ENCODE measurements at places on chromosomes 11 and 22.

DNA sequence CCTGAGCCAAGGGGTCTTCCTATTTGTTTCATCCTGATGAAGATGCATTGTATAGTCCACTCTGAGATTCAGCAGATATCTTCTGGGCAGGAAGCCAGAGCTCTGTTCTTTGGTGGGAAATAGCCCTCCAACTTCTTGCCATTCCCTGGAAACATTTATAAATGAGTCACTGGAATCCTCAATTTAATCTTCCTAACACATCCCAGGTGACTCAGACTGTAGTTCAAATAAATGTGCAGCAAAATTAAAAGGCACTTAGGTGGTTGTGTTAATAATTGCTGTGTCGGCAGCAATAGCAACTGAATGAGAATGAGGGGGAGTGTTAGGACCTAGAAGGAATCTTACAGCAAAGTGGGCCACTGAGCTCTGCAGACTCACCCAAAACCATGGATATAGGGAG lies 108.6 kb downstream of the INSC start:
- DNase-seq, result no peak

DNA sequence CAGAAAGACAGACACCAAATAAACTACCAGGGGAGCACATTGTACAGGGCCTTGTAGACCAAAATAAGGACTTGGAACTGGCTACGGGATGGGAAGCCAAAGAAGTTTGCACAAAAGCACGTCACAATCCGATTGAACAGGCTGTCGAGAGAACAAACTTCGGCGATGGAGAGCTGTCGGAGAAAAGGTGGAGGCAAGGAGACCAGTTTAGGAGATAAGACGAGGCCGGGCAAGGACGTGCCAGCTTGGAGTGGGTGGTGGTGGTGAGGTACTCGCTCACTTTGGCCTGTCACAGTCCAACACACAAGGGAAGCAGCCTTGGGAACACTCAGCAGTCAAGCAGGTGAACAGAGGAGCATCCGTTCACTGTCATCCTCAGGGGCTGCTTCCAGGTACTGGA lies 19.0 kb downstream of the APOL5 start:
- DNase-seq, result no peak

DNA sequence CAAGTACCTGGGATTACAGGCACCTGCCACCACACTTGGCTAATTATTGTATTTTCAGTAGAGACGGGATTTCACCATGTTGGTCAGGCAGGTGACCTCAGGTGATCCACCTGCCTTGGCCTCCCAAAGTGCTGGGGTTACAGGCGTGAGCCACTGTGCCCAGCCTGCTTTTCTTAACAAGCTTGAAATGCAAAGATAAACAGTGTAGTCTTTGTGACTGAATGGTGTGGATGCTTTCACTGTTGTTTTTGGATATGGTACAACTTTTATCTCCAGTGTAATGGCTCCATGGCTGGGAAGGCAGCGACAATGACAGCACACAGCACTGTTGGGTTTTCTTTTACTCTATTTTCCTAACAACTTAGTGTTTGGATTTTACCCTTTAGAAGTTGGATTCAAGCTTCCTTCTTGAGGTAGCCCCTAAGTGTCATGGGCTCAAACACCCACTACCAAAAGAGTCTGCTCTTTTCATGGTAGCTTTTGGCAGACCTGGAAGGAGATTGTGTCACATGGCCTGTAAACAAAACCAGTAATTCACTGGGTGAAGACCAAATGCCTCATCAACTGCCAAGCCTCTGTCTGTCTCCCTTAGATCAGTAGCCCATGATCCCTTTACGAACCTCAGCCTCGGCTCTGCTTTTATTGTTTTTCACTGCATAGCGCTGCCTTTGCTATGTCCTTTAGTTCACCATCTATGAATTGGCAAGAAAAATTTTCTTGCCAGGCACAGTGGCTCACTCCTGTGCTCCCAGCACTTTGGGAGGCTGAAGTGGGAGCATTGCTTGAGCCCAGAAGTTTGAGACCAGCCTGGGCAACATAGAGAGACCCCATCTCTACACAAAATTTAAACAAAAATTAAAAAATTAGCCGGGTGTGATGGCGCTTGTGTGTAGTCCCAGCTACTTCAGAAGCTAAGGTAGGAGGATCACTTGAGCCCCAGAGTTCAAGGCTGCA lies 6.4 kb downstream of the VPS51 start:
- no peak for DNase-seq

- no peak for DNase-seq
Observed at GRCh38 chr11:116778556-116778955, 5.8 kb upstream of the BUD13 start.

- DNase-seq, result no peak
Observed at GRCh38 chr22:38569181-38569971, 607 bp downstream of the DMC1 start.

GRCh38 chr11:122293296-122294023 lies 177.4 kb upstream of the BLID start:
- no peak for DNase-seq

DNA sequence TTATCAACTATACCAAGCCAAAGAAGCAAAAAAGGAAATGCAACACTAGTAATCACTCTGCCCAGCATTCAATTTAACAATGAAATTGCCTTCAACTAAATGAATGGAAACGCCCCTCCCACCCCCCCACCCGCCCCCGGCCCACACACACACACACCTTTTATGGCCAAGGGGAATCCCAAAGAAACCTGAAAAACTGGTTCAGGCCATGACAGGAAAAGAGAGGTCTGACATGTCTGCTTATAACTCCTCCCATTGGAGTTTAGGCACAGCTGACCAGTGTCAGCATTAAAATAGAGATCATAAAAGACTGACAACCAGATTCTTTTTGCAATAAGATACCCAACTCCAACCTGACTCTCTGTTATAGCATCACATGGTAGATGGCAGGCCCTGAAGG lies 42.6 kb downstream of the ACER3 start:
- no peak for DNase-seq

DNA sequence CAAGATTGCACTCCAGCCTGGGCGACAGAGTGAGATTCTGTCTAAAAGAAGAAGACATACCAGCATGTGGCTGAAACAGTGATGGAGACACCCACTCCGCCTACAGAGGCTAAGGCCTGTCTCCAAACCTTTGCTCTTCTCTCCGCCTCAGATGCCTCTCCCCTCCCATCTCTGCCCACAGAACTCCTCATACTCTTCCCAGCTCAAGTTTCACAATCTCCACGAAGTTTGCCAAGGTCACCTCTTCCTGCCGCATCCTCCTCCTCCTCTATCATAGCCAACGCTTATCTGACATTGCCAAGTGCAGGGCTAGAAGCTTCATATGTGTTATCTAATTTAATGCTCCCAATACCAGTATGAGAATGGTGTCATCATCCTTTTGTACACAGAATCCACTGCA lies 25.9 kb upstream of the FBLN1 start:
- DNase-seq, result no peak

- no peak for DNase-seq
Observed at GRCh38 chr11:95318498-95318897, 87.5 kb upstream of the SESN3 start.

DNA sequence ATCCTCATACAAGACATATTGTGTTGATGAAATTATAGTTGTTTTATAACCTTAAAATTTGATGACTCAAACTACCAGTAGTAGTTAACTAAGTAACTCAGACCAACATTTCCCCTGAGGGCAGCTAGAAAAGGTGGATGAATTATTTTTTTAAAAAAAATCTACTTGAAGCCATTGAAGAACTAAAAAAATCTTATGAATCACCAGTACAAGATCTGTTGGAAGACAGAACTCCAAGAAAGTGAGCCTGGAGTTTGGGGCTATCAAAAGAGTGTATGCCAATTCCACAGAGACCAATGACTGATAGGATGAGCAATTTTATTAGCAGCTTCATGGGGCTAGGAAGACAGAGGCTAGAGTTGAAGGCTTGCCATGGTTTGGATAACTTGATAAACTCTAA lies 72.4 kb downstream of the CYP2R1 start:
- DNase-seq, result no peak

GRCh38 chr11:45673441-45673840 lies 8.0 kb upstream of the CHST1 start:
- DNase-seq, result no peak

DNA sequence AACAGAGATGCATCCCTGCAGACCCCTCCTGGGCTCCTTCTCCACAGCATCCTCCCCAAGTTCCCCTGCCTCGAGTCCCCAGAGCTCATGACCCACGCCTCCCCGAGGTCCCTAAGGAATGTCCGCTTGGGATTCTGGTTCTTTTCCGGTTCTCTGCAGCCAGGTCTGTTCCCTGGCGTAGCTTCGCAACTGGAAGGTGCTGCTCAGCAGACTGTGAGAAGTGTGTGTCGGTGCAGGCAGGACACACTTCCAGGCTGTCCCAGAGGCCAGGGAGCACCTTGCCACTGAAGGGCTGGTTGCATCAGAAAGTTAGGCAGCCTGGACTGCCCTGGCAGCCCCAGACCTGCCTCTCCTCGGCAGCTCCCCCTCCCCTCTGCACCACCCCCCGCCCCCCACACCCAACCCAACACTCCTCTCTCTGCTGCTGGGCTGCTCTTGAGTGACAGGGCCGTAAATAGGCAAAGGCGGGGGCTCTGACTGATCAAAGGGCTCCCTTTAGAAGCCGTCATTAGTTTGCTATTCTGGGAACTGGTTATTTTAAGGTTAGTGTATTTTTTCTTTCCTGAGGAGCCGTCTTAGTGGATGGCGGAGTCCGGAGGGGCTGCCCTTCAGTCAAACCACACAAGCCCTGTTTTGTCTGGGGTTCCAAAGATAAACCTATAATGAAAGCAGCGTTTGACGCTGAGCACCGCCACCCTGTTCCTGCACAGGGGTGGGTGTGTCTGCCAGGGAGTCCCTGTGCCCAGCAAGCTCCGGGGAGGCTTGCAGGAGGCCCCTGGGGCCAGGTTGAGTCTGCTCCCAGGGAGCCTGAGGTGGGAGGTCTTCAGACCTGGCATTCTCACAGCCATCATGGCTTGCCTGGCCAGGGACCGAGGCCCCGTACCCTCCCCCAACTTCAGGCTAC lies 88.6 kb upstream of the KCNQ1OT1 start:
- no peak for DNase-seq

GRCh38 chr11:101127197-101127698 lies 2.4 kb downstream of the PGR start:
- DNase-seq, result no peak

GRCh38 chr11:89249196-89249595 lies 71.5 kb downstream of the TYR start:
- DNase-seq, result no peak

DNA sequence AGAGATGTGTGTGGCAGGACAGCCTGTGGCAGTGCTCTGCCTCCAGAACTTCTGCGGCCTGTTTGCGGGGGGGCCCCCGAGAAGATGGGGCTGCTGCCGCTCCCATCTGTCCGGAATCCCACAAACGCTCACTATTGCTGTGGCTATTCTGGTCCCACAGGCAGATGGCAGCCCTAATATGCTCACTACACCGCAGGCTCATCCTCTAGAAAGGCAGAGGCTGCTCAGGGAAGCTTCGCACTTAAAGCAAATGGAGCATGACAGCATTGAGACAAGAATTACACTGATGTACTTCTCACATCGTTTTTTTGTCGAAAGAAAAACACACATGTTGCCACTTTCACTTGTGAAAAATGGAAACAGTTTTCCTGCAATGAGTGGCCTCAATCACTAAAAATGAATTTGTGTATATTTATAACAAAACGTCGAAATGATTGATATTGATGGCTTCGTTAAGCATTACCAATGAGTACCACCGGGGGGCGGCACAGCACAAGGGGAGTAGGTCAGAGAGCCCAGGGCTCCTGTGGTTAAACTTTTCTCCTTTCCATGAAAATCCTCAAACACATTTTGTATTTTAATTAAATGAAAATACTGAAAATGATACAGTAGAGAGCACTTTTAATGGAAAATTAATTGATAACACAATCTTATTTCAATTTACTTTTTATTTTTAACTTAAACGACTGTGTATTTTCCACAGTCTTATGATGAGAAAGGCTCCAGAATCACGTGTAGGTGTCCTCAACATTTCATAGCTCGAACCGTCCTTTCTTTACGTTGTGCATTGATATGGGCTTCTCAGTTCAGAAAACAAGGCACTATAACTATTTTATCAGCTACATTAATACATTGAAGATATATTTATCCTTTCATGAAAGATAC lies 69.1 kb downstream of the CTTN start:
- DNase-seq, result no peak

- no peak for DNase-seq
Observed at GRCh38 chr11:64146036-64146955, 19.6 kb downstream of the MACROD1 start.

GRCh38 chr22:37169947-37170688 lies 17.9 kb downstream of the C1QTNF6 start:
- DNase-seq, result no peak

DNA sequence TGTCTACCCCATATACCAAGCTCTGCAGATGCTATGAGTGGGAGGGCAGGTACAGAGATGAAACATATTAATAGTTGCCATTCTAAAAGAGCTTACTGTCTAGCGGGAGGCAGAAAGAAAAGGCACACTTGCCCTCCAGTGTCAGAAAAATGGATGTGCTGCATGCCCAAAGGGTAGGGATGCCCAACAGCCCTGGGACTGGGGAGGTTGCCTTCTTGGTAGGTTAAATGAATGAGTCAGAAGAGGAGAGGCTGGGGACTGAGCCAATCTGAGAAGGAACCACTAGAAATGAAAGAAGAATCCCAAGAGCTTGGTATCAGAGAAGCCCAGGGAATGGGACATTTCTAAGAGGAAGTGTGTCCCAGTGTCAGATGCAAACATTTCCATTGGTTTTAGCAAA lies 1.2 kb downstream of the BIRC3 start:
- DNase-seq, result no peak

- DNase-seq, result no peak
Observed at GRCh38 chr11:86874304-86875056, 74.1 kb downstream of the PRSS23 start.

DNA sequence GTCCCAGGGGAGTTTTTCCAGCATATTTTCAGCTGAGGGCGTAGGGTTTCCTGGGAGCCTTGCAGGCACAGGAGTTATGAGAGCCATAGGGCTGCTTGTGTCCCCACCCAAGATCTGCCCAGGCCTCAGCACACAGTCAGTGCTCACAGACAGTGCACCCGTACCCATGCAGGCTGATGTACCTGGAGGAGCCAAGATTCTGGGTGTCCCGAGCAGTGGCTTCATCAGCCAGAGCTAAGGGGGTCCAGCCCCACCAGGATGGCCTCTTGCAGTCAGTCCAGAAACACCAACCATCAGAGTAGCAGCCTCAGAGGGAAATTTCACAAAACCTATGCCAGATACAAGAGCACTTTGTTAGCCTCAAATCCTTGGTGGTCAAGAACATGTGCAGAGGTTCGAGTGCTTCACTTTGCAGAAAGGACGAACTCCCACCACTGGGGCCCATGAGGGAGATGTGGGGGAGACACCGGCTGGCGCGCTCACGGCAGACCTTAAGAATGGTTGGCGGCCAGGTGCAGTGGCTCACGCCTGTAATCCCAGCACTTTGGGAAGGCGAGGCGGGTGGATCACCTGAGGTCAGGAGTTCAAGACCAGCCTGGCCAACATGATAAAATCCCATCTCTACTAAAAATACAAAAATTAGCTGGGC lies 43.8 kb upstream of the RTL6 start:
- no peak for DNase-seq

- DNase-seq, result no peak
Observed at GRCh38 chr22:22687638-22688500, 43.5 kb downstream of the GGTLC2 start.

GRCh38 chr11:35214226-35214770 lies 75.3 kb downstream of the CD44 start:
- DNase-seq, result no peak
